Fibroblast of mammary gland (primary cell): ENCODE measurements at places on chromosomes 5 and 9.

DNA sequence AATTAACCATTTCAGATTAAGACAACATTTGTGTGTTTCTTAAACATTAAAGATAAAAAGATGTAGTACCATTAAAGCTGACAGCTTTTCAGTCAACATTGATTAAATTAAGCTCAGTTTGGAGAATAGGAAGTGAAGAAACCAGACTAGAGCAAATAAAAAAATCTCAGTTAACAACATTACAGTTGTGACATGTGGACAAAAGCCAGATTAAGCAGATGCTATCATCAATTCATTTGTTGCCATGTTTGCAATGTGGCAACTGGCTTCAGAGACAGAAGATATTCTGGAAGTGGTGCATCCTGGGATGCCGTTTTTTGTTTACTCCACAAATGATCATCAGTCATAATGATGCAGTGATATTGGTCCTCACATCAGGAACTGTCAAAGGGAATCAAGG, 70.3 kb upstream of the CNTLN start:
- peak; percentile 11 for DNase-seq

- no peak for DNase-seq
Measured at GRCh38 chr9:2749485-2749884, 32.2 kb downstream of the KCNV2 start.

GRCh38 chr5:162593881-162594280, 526.3 kb downstream of the GABRG2 start:
- DNase-seq = no peak

GRCh38 chr5:123120197-123120596, 31.2 kb downstream of the PRDM6 start:
- DNase-seq = no peak

- DNase-seq = peak; percentile 69
Measured at GRCh38 chr5:150619359-150620230, 20.9 kb upstream of the SYNPO start.

GRCh38 chr9:113578882-113579282, 115.4 kb downstream of the RGS3 start:
- peak; percentile 94 for DNase-seq

GRCh38 chr5:178817506-178817905, 42.2 kb upstream of the ZNF354B start:
- no peak for DNase-seq

DNA sequence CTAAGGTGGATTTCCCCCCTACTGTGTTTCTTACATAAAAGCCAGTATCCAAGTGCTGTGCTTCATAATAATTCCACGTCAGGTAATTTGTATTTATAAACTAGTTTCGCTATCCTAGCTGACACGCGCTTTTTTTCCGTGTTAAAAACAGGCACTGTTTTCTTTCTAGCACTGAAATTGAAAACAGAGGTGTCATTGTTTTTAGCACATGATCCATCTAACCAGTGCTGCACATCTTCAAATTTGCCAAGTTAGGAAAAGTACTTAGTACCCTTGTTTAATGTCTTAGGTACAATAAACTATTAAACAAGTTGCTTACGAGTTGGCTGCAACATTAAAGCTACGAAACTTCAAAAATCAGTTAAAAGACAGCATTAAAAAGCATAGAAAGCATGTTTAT, 49.9 kb downstream of the JMY start:
- DNase-seq = no peak

GRCh38 chr5:62645223-62645622, 66.6 kb downstream of the LRRC70 start:
- DNase-seq = no peak

DNA sequence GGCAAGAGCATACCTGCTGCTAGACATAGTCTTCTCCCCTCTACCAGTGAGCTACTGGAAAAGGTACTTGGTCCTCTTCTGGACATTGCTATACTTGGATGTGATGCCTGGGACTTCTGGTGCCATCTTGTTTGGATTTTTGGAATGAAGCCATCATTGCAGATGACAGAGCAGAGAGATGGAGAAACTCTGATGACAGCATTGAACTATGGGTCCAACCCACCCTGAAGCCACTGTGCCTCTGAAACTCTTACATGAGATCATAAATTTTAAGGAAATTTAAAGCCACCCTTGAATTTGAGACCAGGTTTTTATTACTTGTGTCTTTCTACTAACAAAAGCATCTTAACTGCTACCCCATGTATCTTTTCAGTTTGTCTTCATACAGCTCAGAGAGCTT, 151.1 kb upstream of the SMIM23 start:
- DNase-seq = no peak

- no peak for DNase-seq
Measured at GRCh38 chr9:124254261-124254682, 3.5 kb upstream of the NEK6 start.

- no peak for DNase-seq
Measured at GRCh38 chr5:20678386-20678785, 690.4 kb upstream of the CDH18 start.

GRCh38 chr9:121942313-121942712, 150.8 kb downstream of the TTLL11 start:
- no peak for DNase-seq

DNA sequence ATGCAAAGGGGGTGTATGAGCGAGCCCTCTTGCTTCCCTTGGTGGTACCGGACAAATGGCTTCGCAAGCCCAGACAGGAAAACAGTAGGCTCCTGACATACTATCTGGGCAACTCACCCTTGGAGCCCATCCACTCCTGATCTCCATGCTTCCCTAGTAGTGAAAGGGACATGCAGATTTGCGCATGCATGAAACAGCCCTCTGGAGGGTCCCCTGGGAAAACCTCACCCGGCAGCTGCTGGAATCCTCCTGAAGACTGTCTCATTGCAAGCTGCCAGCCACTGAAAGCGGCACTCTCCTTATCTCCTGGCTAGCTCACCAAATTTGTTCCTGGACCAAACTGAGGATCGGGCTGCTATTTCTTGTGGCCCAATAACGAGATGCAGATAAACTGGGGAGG, 10.2 kb downstream of the ZNF169 start:
- DNase-seq = no peak

- peak; percentile 25 for DNase-seq
Measured at GRCh38 chr9:134328341-134328840, 2.1 kb downstream of the RXRA start.

GRCh38 chr5:133334796-133335639, 277.3 kb downstream of the FSTL4 start:
- no peak for DNase-seq

DNA sequence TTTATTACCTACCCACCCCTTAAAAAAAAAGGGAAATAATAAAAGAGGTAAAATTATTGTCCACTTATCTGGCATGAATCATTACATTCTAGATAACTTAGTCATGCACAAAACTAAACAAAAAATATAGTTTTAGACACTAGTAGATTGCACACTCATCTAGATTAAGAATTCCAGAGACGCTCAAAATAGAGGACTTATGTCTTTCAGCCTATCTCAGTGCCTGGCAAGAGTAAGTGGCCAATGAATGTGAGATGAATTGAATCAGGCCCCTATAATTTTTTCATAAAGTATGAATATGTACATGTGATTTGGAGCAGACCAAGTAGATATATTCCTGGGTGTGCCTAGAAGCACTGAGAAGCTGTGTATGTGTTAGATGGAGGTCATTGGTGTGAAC, 2.0 kb upstream of the RXFP3 start:
- peak; percentile 44 for DNase-seq

- DNase-seq = no peak
Measured at GRCh38 chr5:9947225-9947714, 302.4 kb downstream of the ATPSCKMT start.

DNA sequence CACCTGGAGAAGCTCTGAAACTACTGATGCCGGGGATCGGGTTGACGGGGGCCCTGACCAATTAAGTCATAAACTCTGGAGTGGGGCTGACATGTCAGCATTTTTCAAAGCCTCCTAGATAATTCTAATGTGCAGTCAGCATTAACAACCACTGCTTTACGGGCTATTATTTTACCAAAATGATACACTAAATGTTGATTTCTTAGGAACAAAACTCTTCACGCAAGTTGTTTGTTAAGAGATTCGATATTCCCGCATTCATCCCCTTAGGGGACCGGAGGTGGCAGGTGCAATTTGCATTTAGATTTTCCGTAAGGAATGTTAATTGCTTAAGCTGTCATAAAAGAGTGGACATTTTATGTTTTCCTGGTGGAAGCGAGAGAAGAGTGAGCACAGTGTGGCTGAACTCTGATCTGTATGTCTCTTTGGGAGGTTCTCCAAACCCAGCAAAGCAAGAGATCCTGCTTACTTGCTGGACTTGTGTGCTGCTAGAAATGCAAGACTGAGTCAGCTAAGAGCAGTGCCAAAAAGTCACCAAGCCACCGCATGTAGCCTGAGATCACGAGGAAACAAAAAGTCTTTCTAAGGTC, 77.6 kb downstream of the UGCG start:
- peak; percentile 87 for DNase-seq
